ENCODE measurements at places on chromosomes 13 and 19.

- no peak for DNase-seq
These were observed 61.5 kb upstream of the TDRD3 start for GRCh38 chr13:60335531-60335930.

- no peak for DNase-seq
These were observed 550.3 kb downstream of the GPC5 start for GRCh38 chr13:91948736-91949135.

DNA sequence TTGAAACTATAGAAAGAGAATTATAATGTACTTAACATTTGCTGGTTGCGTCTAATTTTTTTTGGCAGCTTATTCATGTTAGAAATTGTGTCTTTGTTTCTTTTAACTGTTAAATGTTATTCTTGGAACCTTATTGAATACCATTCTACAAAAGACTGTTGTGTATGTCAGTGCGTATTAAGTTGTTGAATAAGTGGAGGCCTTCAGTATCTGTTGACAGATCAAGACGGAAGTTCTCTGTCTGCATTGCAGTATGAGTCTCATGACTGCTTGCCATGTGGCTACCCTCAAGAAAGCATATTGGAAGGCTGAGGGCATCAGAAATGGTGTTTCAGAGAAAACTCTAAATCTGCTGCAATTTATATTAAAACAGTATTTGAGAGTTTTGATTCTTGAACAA is 8.5 kb downstream of the UBA2 start:
- no peak for DNase-seq

GRCh38 chr19:3346677-3347353 is 19.6 kb upstream of the NFIC start:
- no peak for DNase-seq

DNA sequence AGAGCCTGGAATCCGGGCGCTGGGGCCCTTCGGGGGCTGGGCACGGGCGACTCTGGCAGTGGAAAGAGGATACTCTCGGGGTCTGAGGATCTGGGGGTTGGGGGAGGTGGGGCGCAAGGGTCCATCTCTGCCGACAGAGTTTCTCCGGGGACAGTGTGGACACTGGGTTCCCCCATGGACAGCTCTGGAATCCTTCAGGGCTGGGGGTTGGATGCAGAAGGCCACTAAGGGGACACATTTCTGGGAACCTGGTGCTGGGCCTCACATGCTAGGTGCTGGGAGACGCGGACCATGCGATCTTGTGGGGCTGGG is 2.3 kb downstream of the TGFBR3L start:
- DNase-seq: no peak

- no peak for DNase-seq
These were observed 2.8 kb downstream of the TMEM150B start for GRCh38 chr19:55322204-55322885.
